NCI-H774 (cell line): ENCODE measurements at places on chromosomes 2 and 18.

DNA sequence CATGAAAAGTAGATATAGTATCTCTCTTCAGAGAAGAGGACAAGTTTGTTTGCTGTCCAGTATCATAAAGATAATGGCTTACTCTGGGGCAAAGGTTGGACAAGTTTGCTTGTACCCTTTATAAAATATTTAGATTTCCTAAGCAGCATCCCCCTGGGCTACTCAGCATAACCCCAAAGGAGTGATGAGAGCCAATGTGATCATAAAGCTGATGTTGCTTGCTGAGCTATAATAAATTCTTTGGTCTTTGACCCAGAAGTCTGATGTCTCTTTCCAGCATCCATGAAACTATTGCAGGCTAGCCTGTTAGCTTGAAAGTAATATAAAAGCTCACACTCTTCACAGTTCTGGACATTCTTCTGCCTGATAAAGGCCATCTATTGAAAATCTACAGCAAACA is 138.3 kb upstream of the STON1 start:
- DNase-seq = no peak

DNA sequence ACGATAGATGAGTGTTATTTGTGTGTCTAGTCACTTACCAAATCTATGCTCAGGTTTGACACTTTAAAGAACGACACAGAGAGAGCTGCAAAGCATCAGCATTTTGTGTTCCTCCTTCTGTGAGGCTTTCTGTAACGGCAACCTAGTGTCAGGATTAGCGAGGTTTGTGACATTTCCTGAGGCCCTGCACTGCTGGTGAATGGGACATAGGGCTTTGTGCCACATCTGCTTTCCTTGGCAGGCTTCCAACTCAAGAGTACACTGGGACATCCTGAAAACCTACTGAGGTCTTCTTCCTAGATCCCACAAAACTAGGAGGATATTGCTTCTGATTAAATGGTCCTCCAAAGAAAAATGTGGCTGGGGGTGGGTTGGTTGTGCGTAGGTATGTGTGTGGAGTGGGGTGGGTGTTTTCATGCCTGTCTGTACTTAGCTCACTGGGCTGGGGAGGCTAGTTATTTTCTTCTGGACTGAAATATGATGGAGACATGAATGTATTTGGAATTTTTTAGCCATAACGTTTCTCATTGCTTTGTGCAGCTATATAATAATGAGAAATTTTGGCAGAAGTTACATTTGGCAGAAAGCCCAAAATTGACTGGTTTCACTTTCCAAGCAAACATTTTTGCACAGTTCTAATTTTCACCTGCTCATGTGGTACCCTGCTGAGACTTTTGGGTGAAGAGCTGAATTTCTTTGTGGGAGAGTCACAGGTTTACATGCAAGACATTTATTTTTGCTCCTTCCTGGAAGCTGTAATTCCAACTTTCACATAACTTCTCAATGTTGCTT is 308.4 kb downstream of the XIRP2 start:
- DNase-seq = peak; percentile 44

GRCh38 chr2:133264989-133265401 is 303.3 kb downstream of the NCKAP5 start:
- DNase-seq = no peak

GRCh38 chr2:36677996-36678605 is 18.4 kb upstream of the VIT start:
- no peak for DNase-seq

DNA sequence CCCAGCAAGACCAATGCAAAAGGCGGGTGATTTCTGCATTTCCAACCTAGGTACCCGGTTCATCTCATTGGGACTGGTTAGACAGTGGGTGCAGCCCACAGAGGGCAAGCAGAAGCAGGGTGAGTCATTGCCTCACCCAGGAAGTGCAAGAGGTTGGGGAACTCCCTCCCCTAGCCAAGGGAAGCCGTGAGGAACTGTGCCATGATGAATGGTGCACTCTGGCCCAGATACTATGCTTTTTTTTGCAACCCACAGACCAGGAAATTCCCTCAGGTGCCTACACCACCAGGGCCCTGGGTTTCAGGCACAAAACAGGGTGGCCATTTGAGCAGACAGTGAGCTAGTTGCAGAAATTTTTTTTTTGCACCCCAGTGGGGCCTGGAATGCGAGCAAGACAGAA is 662.6 kb upstream of the ACVR2A start:
- no peak for DNase-seq

GRCh38 chr2:65501074-65501473 is 68.7 kb upstream of the SPRED2 start:
- no peak for DNase-seq

DNA sequence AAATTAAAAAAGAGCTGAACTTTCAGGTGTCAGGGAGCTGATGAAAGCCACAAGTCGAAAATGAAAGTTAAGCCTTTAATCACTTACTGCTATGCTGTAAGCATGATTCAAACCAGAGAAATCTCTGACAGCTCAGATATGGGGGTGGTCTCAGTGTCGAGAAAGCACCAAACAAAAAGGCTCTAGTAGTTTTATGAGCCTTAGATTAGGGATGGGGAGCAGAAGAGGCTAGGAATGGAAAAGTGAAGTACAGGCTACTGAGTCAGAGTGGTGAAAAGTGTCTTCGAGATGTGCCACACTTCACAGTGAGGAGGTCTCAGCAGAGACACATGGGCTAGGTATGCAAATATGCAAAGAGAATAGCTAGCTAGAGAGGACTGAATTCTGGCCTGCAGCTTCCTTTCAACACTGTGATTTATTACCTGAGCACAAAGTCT is 482.2 kb downstream of the SPAG16 start:
- DNase-seq = no peak

- DNase-seq = no peak
Observed at GRCh38 chr2:190540048-190540447, 5.5 kb upstream of the NEMP2 start.

- DNase-seq = no peak
Observed at GRCh38 chr2:107936433-107937359, 49.6 kb upstream of the SLC5A7 start.

GRCh38 chr2:75356865-75357264 is 157.5 kb upstream of the TACR1 start:
- no peak for DNase-seq

DNA sequence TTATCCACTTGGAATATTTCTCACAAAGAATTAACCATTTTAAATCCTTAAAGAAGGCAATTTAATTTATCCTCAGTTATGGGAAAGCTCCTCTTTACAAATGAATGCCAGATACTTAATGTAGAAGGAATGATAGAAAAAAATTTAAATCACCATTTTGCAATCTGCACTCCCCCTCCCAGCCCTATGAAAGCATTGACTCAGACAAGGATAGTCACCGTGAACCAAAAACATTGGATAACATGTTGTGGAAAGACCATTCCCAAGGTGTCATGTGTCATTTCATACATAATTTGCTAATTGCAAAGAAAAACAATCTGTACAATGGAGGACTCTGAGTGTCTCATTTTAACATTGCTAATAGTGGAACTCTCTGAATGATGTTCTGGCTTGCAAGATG is 421.0 kb downstream of the TXNL1 start:
- DNase-seq = no peak

DNA sequence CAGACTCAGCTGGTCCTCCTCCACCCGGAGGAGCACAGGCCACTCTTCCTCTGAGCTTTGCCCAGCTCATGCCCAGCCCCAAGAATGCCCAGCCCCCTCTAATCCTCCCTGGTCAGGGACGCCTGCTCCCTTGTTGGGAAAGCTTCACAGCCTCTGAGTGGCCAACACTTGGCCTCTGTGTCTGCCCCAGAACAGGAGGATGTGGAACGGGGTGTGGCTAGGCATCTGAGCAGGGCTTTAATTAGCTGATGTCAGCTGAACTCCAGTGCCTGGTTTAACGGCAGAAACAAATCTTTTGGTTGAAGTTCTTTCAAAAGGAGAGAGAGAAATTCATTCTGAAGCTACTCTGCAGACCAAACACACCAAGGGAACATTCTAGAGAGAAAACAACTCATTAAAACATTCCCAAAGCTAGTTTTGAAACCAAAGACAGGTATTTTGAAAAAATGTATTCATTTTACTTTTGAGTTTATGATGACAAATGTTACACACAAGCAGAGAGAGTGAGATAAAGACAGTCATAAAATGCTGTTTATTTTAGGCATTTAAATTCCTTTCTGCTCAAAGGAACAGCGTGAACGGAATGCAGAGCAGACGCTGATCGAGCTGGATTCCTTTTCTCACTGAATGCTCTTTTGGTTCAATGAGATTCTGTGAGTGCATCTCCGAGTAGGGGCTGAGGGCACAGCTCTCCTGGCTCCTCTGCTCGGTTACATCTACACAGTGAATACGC is 63.8 kb downstream of the RTP5 start:
- DNase-seq = no peak

DNA sequence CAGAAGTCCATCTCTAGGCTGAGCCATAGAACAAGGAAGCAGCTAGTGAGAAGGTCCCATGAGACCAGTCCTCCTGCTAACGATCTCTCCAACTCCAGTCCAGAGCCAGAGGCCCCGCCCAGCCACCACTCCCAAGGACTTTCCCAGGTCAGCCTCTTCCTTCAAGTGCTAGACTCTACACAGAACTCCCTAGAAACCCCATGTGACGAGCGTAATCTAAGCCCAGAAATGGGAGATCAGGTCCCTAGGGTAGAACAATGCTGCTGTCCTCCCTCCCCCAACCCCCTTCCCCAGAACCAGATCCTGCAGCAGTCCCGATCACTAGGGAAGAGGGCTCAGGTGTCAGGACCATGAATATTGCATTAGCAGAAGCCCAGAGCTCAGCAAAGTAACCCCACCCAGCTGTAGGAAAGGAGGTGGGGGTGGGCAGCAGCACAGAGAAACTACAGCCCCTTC is 6.9 kb downstream of the DCTN1 start:
- DNase-seq = no peak

- DNase-seq = no peak
Observed at GRCh38 chr18:50982802-50983179, 15.0 kb downstream of the ELAC1 start.

DNA sequence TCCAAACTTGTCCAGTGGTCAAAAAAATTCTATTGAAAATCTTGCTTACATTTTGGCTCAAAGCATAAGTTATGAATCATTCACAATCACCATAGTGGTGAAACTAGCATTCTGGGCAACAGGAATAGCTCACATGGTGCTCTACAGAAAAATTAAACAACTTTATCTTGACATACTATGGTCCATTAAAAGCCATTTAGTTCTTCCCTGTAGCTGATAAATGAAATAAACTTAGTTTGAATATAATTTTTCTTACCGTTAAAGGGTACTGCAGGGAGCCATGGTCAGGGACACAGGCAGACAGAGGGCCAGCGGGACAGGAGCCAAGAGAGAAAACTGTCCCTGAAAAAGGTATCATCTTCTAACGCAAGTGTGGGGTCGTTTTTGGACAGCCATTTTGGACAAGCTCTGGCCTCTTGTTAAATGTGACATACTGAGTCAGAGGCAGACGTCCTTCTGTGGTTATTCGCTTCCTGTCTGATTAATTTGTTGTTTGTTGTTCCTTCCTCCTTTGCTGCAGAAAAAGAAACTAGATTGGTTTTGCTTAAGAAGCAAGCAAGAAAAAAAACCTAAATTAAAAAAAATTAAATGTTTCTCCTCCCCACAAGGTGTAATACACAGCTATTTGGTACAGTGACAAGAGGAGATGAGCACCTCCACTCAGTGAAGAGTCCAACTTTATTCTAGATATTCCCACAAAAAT is at the start of gene WIPF1:
WIPF1 (minus strand) TSS at position 460 of the 703 bp plus-strand sequence. CDS start 12,231 bp downstream, outside the sequence.
- DNase-seq = no peak

GRCh38 chr2:235511751-235512698 is 18.2 kb downstream of the AGAP1 start:
- DNase-seq = no peak

GRCh38 chr2:195364015-195364965 is 292.7 kb upstream of the SLC39A10 start:
- no peak for DNase-seq

- no peak for DNase-seq
Observed at GRCh38 chr2:64809216-64809615, 155.5 kb upstream of the SERTAD2 start.
